HT-29 (cell line): ENCODE measurements at places on chromosomes 6 and 20.
A peak's percentile ranks its signal among the peaks of the same experiment; 100 is the strongest.

GRCh38 chr20:43691928-43692524 lies 25.1 kb downstream of the MYBL2 start:
- DNase-seq, result peak; percentile 86

DNA sequence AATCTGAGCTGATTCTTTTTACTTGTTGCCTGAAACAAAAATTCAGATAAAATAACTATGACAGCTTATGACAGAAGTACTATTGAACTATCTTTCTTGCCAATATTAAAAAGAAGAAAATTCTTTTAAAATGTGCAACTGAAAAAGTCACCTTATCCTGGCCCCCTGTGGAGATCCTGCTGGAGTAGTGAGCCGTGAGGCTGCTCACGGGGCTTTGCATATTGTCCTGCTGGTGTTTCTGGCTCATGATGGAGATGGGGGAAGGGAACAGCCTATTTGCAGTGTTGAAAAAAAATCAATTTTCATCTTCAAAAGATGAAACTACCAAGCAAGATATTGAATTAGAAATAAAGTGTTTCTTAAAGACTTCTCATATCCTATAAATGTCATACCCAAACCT lies 216.0 kb downstream of the SAMD5 start:
- no peak for DNase-seq

DNA sequence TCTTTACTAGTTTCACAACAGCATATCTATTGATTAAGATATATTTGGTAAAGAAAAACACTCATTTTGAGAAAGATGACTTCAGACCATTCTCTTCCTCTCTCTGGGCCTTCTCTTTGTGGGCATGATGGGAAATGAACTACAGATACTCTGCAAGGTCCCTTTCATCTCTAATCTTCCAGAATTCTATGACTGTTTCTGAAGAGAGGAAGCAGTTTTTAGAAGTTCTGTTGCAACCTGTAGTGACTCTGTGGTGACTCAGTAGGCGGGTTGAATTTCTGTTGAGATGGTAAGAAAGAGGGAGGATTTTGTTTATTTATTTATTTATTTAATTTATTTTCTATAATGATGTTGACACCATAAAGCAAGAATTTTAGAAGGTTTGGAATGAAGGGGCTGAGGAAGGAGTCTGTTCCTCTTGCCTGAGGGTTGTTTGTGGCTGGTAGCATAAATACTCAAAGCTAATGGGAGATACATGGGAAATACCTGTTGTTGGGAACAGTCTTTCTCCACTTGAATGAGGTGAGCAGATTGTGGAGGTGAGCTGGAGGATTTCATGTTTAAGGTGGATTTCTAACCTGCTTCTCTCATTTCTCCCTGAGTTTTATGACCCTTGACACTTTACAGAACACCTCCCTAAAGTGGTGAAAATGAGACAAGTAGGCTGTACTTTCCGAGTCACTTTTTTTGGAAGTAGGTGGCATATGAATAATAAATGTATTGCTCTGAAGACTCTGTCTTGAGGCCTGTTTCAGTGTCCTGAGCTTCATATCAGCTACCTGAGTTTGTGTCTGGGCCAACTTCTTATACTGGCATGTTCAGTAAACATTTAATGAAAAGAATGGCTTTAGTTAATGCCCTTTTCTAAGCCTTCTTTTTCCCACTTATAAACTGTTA lies 15.0 kb downstream of the ACSS2 start:
- no peak for DNase-seq

- no peak for DNase-seq
Measured at GRCh38 chr6:168724669-168725570, 283.9 kb downstream of the SMOC2 start.

- peak; percentile 73 for DNase-seq
Measured at GRCh38 chr6:63805808-63806572, 170.4 kb downstream of the PHF3 start.

GRCh38 chr6:37802810-37803209 lies 16.7 kb upstream of the ZFAND3 start:
- no peak for DNase-seq

- DNase-seq, result no peak
Measured at GRCh38 chr20:8310618-8311017, 178.6 kb downstream of the PLCB1 start.

GRCh38 chr6:44696099-44696498 lies 308.6 kb downstream of the CDC5L start:
- DNase-seq, result no peak

DNA sequence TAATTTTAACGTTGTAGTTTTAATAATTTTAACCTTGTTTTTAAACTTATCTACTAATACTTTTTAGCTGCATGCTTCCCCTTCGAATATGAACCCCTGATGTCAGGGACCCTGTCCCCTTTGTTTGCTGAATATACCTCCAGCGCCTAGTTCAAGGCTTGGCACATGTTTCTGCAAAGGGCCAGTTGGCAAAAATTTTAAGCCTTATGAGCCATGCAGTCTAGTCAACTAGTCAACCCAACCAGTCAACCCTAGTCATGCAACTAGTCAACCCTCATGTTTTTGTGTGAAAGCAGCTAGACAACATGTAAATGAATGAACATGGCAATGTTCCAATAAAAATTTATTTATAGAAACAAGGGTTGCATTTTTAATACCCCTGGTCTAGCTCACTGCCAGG lies 119.8 kb downstream of the BCAS1 start:
- DNase-seq, result no peak

DNA sequence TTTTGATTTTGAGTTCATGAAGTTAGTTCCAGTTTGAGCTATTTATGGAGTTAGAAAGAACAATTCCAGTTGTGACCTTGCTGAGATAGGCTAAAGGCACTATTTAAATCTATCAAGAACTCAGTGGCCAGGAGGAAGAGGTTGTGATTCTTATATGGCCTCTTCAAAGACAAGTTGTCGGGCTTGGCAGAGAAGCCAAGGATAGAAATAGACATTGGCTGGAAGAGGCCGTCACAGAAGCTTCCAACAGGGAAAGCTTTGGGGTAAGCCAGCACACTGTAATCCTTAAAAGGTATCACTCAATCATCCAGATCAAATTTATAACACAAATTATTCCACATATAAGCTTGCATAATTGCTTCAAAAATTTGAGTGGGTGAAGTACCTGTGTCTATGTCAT lies 286.1 kb downstream of the SYNE1 start:
- no peak for DNase-seq
